ENCODE measurements at places on chromosomes 4 and X.

GRCh38 chrX:69616457-69617203 lies 717 bp downstream of the EDA start:
- H3K4me1 ChIP-seq, result peaks cover 23% of the 10 kb centered on the region
- H3K27ac ChIP-seq, result peak overlapping the region; percentile 41
- DNase-seq, result peak; percentile 65
- H3K4me3 ChIP-seq, result peak overlapping the region; percentile 68

DNA sequence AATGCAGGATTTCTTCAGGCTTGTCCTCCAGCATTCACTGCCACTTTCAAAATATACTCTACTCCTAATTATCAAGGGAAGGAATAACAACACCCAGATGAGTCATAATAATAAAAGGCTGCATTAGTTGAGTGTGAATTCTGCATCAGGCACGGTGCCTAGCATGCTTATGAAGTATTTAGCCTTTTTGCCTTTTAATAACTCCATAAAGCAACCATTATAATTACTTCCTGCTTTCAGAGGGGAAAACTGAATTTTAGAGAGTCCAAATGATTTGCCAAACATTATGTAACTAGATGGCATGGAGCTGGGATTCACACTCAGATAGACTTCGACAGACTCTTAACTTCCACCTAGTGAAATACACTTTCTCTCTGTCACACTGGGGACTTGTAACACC lies 2365.5 kb downstream of the PCDH7 start:
- H3K4me3 ChIP-seq, result no peak overlapping the region
- no peaks in the 10 kb centered on the region for H3K36me3 ChIP-seq
- no peaks in the 10 kb centered on the region for H3K4me1 ChIP-seq
- no peak for DNase-seq

- peak overlapping the region; percentile 59 for H3K27ac ChIP-seq
- H3K36me3 ChIP-seq, result no peaks in the 10 kb centered on the region
- no peak for DNase-seq
These were observed 167.8 kb upstream of the GK2 start for GRCh38 chr4:79575709-79576428.

GRCh38 chr4:61312526-61312925 lies 112.4 kb downstream of the ADGRL3 start:
- H3K36me3 ChIP-seq, result no peaks in the 10 kb centered on the region
- H3K4me3 ChIP-seq, result no peak overlapping the region
- H3K27ac ChIP-seq, result no peak overlapping the region
- no peaks in the 10 kb centered on the region for H3K4me1 ChIP-seq

DNA sequence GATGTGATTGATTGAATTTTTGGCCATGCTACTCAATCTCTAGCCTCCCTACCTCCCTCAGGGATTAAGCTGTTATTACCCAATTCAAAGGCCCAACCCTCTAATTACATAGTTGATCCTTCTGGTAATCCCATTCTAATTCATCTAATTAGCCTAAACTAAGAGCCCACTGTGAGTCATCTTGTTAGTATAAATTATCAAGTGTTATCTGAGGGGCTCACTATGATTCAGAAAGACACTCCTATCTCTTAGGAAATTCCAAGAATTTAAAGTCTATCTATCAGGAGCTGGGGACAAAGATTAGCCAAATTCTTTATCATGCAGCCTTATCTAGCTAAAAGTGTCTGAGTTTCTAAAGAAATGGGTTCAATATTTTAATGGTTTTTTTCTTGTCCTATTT lies 32.9 kb upstream of the VEGFC start:
- H3K36me3 ChIP-seq, result no peaks in the 10 kb centered on the region
- H3K27me3 ChIP-seq, result no peaks in the 10 kb centered on the region
- H3K4me3 ChIP-seq, result no peak overlapping the region
- H3K4me1 ChIP-seq, result no peaks in the 10 kb centered on the region

DNA sequence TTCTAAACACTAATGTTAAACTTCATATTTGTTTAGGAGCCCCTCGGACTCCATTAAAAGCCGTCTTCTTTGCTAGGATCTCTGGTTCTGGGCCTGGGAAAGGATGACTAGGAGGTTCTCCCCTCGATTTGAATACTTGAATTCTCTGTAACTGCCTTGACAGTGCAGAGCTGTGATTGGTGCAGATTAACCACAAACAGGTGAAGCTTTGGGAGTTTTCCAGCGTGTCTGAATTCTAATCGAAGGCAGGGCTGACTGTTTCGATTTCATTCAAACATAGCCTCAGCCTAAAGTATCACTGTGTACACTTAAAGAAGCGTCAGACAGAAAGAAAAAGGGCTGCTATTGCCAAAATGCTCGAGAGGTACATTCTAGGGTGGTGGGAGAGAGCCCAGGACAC lies 29.0 kb downstream of the TFDP3 start:
- H3K4me1 ChIP-seq, result no peaks in the 10 kb centered on the region
- no peak overlapping the region for H3K4me3 ChIP-seq
- H3K27ac ChIP-seq, result no peak overlapping the region

DNA sequence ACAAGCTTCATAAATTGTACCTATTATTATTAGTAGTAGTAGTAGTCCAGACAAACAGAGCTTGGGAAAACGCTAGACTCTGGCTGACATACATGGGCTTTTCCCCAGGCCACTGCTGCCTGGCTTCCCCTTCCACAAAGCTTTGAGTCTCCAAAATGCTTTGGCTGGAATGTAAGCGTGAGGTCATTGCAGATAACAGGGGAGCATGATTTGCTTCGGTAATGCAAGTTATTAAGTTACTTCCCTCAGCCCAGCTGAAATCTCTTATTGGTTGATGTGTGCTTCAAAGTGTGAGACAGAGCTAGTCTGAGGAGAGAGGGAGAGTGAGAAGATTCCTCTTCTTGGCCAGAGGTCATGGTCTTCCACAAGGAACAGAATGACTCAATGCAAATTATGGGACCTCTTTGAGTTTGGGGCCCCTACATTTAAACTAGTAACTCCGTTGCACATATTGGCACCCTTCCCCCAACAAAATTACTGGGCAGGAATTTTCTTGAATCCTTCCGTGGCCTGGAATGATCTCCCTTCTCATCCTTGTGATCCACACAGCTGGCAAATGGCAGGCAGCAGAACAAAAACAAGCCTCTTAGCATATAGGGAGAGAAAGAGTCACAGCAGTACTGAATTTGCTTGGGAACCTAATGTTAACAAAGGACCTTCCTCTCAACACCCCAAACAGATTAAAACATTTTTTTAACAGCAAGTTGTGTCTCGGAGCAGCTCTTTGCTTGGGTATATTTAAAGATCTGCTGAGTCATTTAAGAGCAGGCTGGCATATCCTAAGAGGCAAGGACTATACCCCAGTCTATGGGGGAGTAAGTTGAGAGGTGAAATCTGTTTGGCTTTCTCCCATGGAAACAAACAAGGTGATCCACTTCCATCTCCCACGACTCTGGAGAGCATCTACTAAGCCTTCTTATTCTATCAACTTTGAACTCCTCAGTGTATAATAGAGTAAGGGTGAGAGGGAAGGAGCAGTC lies 19.9 kb downstream of the AR start:
- DNase-seq, result no peak
- peaks cover 3% of the 10 kb centered on the region for H3K4me1 ChIP-seq
- no peak overlapping the region for H3K4me3 ChIP-seq
- no peaks in the 10 kb centered on the region for H3K36me3 ChIP-seq

DNA sequence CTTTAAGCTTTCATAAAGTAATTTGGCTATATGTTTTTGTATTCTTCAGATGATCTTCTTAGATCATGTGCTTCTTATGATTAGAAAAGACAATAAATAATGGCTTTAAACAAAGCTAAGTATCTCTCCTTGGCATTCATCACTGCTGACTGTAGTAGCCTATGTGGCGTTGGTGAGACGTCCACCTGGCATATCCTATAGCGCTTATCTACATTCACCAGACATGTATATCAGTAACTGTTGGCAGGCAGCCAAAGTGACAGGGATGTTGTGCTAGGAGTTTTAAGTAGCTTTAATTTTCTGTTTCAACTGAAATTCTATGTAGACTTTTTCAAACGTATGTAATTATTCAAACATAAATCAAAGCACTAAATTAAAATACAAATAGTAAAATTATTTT lies 276.4 kb downstream of the IL15 start:
- H3K27me3 ChIP-seq, result no peaks in the 10 kb centered on the region
- no peak overlapping the region for H3K27ac ChIP-seq
- H3K4me1 ChIP-seq, result no peaks in the 10 kb centered on the region
- no peaks in the 10 kb centered on the region for H3K36me3 ChIP-seq

DNA sequence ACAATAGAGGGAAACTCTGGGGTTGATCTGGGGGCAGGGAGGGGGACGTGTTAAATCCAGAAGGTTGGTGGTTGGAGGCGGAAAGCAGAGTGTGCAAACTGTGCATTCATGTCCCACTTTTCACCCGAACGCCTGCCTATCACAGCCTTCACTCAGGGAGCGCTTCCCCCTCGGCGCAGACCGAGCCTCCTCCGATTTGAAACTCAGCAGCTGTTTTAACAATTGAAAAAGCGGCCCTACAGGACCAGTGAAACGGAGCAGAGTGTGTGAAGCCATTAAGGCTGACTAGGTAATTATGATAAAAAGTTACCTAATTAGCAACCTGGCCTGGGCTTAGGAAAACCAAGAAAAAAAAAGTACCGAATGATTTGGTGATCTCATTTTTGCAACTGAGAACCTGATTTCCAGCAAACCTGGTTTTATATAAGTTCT lies 685 bp upstream of the NDNF start:
- H3K27me3 ChIP-seq, result peaks cover 29% of the 10 kb centered on the region
- H3K27ac ChIP-seq, result peak overlapping the region; percentile 22
- H3K36me3 ChIP-seq, result no peaks in the 10 kb centered on the region
- H3K4me3 ChIP-seq, result peak overlapping the region; percentile 63
- DNase-seq, result peak; percentile 79
- peaks cover 21% of the 10 kb centered on the region for H3K4me1 ChIP-seq

DNA sequence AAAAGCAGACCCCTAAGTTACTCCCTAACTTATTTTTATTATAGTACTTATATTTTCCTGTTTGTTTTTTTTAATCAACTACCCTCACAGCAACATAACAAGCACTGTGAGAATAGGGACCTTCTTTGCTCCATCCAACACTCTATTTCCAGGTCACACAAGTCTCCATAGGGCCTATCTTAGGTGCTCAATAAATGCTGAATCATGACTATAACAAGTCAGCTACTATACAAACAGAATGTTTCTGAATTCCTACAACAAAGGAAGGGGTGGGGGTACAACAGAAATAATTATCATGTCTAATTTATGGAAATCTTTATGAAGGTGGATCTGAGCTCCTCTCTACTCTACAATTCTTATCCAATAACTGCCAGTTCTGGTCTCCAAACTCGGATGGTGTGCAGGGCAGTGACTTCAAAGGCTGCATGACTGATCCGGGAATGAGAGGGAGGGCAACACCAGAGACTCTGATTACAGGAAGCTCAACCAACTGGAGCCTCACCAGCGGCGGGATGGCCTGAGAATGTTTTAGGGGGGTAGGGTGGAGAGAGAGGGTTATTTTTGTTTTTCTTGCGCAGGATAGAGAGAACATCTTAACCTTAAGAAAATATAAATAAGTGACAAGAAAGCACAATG lies 71.1 kb downstream of the HADH start:
- H3K4me3 ChIP-seq, result no peak overlapping the region
- no peaks in the 10 kb centered on the region for H3K27me3 ChIP-seq
- H3K27ac ChIP-seq, result no peak overlapping the region

DNA sequence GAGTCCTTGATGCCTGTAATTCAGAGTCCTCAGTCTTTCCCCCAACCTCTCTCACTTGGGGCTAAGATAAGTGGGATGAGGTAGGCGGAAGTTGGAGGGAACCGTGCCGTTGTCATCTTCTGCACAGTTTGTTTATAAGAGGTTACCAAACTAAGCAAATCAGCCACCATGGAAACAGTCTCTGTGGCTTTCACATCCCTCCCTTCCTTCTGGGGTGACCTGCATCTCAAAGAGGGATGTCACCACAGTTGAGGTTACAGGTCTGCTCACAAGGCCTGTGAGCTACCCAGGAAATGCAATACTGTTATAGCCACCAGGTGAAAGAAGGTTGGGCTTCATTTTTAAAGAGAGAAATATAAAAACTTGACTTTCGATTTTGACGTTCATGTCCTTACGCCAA lies 26.3 kb downstream of the RTL5 start:
- no peaks in the 10 kb centered on the region for H3K4me1 ChIP-seq
- H3K36me3 ChIP-seq, result no peaks in the 10 kb centered on the region
- DNase-seq, result no peak
- H3K27ac ChIP-seq, result no peak overlapping the region
- no peaks in the 10 kb centered on the region for H3K27me3 ChIP-seq

- no peak overlapping the region for H3K27ac ChIP-seq
- no peaks in the 10 kb centered on the region for H3K36me3 ChIP-seq
- peaks cover 25% of the 10 kb centered on the region for H3K4me1 ChIP-seq
- no peak for DNase-seq
- H3K4me3 ChIP-seq, result peak overlapping the region; percentile 87
- peaks cover 24% of the 10 kb centered on the region for H3K27me3 ChIP-seq
These were observed 1.6 kb downstream of the RNF150 start for GRCh38 chr4:141131723-141132071.

- H3K27ac ChIP-seq, result peak overlapping the region; percentile 52
- H3K4me1 ChIP-seq, result peaks cover 41% of the 10 kb centered on the region
- peak overlapping the region; percentile 40 for H3K4me3 ChIP-seq
- H3K36me3 ChIP-seq, result no peaks in the 10 kb centered on the region
- DNase-seq, result no peak
These were observed 6.7 kb upstream of the MSX1 start for GRCh38 chr4:4852591-4853362.

DNA sequence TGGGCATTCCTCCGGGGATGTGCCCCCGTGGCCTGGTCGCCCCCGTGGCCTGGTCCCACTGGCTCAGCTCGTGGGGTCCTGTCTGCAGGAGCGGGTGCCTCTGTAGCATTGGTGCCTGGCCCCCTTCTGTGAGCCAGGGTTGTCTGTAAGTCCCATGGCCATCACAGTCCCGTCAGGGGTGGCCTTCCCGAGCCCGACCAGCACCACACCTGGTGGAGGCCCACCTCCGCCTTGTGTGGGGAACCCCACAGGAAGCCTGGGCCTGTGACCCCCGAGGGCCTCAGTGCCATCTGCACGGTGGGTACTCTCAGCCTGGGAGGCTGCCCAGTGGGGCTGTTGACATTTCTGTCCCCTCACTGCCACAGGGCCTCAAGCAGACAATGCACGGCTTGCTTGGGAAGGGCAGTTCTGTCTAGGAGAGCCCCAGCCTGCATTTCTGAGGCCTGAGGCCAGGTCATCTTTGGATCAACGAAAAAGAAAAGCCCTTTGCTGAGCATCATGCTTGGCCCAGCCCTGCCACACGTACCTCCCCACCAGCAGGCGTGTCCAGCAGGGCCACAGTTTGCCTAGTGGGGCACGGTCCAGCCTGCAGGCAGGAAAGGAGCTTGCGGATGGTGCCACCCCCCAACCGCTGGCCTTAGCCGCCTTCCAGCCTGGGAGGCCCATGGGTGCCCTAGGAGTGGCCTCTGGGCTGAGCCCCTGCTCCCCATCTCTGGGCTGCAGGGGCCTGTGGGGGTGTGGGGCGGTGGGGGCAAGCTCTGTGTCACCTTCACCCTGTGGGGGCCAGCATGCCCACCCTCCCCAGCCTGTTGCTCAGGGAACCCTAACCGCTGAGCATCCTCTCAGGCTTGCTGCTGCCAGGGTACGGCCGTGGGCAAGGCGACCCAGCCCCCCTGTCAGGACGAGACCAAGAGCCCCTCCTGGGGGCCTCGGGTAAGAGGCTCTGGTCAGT lies 23.2 kb downstream of the NKX1-1 start:
- no peak for DNase-seq
- H3K4me1 ChIP-seq, result no peaks in the 10 kb centered on the region
- peaks cover 70% of the 10 kb centered on the region for H3K36me3 ChIP-seq
- H3K27ac ChIP-seq, result no peak overlapping the region
- H3K27me3 ChIP-seq, result no peaks in the 10 kb centered on the region
- H3K4me3 ChIP-seq, result no peak overlapping the region

All from suprapubic skin (tissue), 4 donors.